ENCODE measurements at places on chromosomes 4 and X.

DNA sequence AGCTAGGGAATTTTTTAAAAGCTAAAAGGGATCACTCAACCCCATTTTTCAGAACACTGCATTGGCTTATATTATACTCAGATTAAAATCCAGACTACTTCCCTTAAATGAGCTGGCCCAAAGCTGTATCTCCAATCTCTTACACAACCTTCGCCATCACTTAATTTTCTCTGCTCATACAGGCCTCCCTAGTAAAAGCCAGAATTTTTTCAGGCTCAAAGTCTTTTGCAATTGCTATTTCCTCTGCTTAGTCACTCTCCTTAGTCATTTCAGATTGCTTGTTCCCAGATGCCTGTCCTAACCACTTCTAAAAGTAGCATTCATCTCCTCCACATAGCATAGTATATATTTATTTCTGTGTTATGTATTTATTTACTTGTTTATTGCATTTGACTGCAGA is 1587.9 kb upstream of the ADGRL3 start:
- DNase-seq = peak; percentile 82

DNA sequence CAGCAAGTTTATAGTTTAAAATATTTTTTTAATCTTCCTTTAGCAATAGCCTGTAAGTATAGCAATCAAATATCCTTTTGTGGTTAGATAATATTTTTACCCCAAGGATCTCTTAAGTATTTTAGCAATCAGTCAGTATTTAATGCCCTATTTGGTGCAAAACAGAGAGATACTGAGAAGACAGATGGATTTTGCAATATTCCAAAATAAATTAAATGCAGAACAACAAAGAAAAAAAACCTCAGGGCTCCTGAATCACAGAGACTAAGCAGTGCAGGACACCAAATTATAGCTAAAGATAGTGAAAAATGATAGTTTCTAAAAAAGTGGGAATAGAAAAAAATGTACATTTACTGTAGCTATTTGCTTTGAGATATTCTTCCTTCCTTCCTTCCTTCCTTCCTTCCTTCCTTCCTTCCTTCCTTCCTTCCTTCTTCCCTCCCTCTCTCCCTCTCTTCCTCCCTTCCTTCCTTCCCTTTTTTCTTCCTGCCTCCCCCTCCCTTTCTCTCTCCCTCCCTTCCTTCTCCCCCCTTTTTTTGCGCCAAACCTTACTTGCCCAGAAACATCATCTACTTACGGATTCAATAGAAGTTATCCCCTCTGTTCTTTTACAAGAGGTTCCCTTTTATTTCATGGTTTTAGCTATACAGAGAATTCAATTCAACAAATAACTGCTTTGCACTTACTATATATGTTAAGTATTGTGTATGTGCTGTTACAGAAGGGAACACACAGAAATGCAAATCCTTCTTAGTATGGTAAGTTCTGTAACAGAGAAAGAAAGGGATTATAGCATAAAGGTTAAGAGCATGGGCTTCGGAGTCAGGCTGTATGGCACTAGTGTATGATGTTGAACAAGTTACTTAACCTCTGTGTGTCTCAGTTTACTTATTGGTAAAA is 219.0 kb downstream of the CPE start:
- DNase-seq = no peak

DNA sequence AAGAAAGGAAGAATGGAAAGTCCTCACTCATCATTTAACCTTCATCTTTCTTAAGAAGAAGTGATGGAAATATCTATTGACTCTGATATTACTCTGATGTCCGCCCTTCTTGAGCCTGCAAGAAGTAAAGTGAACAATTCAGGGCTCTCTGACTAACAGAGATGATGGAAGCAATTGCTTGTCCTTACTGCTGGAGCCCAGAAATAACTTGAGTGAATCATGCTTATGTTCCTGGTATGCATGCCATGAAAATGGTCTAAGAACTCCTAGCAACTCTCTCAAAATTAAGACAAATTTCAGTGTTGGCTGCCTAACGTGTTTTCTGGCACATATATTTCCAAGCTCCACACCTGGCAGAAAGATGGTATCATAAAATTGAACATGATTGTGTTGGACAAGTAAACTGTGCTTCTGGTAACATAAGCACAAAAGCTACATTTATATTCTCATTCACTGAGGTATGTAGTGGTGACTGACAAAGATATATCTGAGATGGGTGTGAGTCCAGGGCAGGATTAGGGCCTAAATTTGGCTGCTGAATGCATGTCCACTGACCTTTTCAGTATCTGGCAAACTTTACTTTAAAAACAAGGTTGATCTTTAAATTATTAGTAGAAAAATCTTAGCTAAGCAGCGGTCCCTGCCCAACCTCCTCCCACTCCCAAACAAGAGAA is 109.2 kb upstream of the OTUD4 start:
- peak; percentile 80 for DNase-seq

DNA sequence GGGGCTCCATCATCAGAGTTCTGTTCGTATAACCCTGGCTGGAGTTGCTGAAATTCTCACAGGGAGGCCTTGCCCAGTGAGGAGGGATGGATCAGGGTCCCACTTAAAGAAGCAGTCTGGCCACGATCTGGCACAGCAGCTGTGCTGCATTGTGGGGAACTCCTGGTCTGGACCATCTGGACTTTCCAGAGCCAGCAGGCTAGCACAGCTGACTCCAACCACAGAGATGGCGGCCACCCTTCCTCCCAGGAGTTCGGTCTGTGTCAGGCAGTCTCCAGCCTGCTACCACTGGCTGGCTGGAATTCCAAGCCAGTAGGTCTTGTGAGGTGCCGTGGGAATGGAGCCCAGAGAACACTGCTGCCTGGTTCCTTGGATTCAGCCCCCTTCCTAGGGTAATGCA is 62.0 kb downstream of the SLAIN2 start:
- DNase-seq = no peak

GRCh38 chr4:146059865-146060264 is 115.7 kb upstream of the LSM6 start:
- DNase-seq = no peak

GRCh38 chrX:120459309-120459708 is 9.8 kb downstream of the LAMP2 start:
- no peak for DNase-seq

DNA sequence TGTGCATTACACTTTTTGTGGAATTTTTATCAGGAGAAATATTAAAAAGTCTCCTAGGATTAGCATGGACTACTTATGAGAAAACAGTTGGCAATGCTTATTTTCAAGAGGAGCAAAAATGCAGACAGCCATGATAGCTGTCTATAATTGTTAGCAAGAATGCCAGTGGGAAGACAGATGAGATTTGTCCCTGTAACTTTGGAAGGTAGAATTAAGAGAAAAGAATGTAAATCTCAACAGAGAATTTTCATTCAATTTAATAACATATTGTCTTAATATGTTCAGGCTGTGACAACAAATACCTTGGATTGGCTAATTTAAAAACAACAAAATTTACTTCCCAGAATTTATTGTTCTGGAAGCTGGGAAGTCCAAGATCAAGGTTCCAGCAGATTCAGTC is 349.2 kb downstream of the IQCM start:
- DNase-seq = peak; percentile 10

DNA sequence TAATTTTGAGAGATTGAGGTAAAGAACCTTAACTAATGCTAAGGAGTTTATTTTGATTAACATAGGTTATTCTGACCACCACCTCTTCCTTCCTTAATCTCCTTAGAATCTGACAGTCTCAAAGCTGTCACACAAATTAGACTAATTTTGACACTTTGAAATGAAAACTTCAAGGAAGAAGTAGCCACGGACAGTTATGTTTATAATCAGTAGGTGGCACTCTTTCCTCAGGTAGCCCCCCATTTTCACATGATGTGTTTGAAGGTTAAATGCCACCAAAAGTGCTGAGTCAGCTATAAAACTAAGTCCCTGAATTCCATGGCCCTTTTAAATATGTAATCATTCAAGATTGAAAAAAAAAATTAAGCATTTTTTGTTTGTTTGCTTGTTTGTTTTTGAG is 22.4 kb downstream of the TMEM33 start:
- DNase-seq = no peak

GRCh38 chrX:78595901-78596502 is 63.1 kb downstream of the RTL3 start:
- peak; percentile 3 for DNase-seq

- DNase-seq = no peak
Measured at GRCh38 chr4:119008761-119009160, 120.1 kb downstream of the SYNPO2 start.

DNA sequence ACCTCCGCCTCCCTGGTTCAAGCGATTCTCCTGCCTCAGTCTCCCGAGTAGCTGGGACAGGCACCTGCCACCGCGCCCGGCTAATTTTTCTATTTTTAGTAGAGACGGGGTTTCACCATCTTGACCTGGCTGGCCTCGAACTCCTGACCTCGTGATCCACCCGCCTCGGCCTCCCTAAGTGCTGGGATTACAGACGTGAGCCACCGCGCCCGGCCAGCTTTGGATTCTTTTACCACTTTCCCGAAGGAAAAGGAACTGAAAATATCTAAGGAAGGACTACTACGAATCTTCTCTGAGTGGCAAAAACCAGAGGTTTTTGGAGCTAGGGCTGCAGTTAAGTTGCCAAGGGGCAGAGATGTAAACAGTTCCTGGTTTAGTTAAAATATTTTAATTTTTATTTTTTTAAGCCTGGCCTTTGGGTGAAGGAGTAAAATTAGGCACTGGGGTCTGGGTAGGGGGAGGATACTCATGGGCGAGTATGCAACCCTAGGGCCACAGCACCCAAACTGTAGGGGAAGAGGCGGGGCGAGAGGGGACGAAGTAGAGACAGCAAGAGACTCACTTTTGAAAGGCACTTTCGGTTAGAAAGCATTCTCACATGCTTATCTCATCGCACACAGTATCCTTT is 525 bp upstream of the CISD2 start:
- no peak for DNase-seq

DNA sequence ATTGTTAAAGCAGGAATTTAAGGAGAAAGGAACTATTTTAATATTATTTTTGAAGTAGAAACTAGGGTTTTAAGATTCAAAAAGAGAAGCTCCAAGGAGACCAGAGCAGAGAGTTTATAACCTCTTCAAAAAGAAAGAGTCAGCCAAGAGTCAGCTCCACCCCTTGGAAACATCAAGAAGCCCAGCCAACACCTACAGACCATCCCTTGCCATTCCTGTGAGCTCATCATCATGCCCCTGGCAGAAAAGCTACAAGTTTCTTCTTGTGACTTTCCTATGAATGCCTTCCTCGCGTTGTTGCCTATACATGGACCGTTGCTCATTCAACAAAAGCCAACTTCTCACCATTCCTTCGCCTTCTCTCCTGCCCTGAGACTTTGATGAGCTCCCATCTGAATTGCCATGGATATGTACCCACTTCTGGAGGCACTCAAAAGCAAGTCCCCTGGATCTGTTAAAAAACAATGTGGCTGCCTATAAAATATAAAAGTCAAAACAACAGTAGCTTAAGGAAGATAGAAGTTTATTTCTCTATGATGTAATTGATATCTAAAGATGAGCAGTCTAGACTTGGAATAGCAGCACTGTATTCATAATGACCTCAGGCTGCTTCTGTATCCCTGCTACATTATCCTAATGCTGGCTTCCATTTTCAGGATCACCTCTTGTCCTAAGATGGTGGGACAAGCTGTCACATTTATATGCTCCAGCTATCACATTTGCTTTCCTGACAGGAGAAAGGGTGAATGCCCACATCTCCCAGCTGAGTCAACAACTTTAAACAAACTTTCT is 20.3 kb downstream of the PLRG1 start:
- no peak for DNase-seq

DNA sequence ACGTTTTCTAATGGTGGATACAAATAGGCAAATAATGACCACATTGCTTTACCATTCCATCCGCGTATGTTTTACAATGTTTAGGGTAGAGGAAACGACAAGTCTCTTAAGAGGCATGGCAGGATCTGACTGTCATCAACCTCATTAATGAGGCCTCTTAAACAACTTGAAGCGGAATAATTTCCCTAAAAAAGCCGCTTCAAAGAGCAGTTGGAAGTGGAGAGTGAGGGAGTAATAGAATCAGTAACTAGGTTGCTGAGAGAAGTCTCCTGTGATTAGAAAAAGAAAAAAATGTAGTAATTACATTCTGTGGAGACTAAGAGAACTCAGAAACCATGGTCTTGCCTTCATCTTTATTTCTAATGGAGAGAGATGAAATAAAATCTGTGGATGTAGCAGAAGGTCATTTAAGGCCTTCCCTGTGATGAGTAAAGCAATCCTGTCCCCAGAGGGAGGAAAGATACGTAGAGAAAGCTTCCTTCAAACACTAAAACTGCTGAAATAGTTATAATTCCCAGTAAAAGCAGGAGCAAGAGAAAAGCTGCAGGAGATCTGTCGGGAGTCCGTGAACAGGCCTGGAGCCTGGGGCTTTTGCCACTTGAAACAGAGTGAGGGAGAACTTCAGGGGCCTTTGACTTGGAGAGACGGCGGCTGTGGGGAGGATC is 11.1 kb upstream of the SEPSECS start:
- DNase-seq = no peak

- no peak for DNase-seq
Measured at GRCh38 chr4:85774489-85774888, 299.5 kb downstream of the ARHGAP24 start.

DNA sequence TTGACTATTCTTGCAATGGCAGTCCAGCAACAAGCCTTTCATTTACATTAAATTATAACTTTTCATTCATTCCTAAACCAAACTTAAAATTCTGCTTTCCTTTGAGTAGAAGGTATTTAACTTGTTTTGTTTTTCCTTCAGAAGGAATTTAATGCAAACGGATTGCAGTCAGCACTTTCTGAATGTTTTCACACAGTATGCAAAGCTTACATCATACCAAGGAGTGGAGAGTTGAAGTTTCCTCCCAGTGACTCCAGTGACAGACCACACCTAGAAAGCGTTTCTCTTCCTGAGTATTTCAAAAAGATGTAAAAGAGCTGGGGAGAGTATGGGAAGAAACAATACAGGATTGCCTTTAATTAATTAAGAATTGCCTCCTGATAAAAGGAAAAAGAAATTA is 8.1 kb downstream of the EPGN start:
- DNase-seq = no peak

GRCh38 chr4:148118633-148119032 is 323.6 kb downstream of the NR3C2 start:
- DNase-seq = no peak

DNA sequence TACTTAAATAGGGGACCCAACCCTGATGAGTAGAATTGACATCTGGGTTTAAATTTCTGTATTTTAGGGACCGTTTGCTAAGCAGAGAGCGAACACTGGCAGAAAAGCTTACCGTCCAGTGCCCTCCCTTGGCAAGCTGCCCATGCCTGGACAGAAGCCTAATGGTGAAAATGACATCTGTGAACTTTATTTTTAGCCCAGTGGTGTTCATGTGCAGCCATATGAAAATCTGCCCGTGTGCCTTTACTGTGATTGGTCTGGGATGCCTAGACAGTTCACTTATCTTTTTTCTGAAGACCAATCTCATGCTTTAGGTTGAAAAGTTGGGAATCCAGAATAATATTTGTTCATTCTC is 1.1 kb downstream of the STBD1 start:
- DNase-seq = no peak

DNA sequence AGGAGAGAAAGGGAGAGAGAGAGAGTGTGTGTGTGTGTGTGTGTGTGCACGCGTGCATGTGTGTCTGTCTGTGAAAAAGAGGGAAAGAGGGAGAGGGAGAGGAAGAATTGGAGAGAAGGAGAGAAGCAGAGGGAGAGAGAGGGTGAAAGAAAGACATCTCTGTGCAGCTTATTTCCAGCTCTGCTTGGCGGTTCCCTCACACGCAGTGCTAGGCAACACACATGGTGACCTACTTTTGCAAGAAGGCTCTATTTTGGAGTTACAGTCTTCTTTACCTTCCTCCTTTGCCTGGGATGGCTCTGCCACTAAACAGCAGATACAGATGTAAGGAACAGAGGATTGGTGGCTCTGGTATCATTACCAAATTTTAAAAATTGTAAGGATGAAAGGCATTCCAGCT is 40.1 kb downstream of the SLC16A2 start:
- peak; percentile 31 for DNase-seq

- no peak for DNase-seq
Measured at GRCh38 chr4:72338060-72338459, 231.0 kb downstream of the ADAMTS3 start.

All from AG10803 (cell line).